ENCODE measurements at places on chromosomes 6 and 20.
A peak's percentile ranks its signal among the peaks of the same experiment; 100 is the strongest.

- H3K4me3 ChIP-seq = no peak overlapping the region
- peaks cover 12% of the 10 kb centered on the region for H3K36me3 ChIP-seq
- DNase-seq = no peak
- H3K27me3 ChIP-seq = no peaks in the 10 kb centered on the region
- peaks cover 10% of the 10 kb centered on the region for H3K4me1 ChIP-seq
These were observed 450.3 kb downstream of the CD83 start for GRCh38 chr6:14567842-14568241.

DNA sequence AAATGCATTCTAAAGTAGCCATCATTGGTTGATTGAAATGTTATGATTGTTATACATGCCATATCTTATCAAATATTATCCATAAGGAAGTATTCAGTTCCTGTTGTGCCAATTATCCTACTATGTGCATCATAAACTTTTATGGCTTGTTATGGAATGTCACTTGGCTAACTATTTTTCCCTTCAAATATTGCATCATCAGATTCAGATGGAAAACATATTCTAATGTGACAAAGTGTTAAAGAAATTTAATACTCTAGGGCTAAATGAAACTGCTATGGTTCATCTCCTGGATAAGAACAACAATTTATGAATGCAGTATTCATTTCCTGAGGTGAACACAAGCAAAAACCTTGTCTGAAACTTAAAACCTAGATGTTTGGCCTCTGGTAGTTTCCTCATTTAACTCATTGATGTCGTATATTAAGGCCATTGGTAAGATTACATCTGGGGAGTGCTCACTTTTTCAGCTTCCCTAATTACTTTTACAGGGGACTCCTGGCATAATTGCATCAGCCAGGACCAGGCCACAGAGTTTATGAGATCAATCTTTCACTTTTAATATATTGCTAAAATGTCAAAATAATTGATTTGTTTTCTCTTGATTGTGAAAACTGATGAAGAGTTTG lies 134.9 kb upstream of the CEP162 start:
- H3K27ac ChIP-seq = no peak overlapping the region
- no peak for DNase-seq
- no peaks in the 10 kb centered on the region for H3K36me3 ChIP-seq
- no peaks in the 10 kb centered on the region for H3K27me3 ChIP-seq
- no peak overlapping the region for H3K4me3 ChIP-seq

GRCh38 chr6:37623666-37624065 lies 74.0 kb downstream of the MDGA1 start:
- H3K27me3 ChIP-seq = peaks cover 16% of the 10 kb centered on the region
- no peaks in the 10 kb centered on the region for H3K36me3 ChIP-seq
- no peak overlapping the region for H3K4me3 ChIP-seq

GRCh38 chr20:49557449-49557848 lies 10.5 kb downstream of the PTGIS start:
- no peak for DNase-seq
- H3K36me3 ChIP-seq = peaks cover 38% of the 10 kb centered on the region
- H3K27me3 ChIP-seq = peaks cover 10% of the 10 kb centered on the region
- no peak overlapping the region for H3K4me3 ChIP-seq

DNA sequence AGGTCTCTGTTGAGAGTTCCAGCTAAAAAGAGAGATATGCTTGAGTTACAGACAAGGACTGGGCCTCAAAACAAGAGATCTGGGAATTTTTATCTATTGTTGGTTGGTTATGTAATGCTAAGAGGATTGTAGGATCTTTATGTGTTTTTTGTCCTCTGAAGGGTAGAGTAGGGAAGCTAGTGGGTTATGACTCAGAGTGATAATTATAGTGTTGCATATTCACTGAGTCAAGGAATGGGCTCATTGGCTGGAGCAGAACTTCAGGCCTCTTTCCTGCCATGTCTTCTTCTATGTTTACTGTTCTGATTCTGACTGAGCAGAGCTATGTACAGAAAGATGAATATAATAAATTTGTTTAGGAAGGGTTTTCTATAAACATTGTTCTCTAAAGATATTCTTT lies 66.1 kb upstream of the NOX3 start:
- no peaks in the 10 kb centered on the region for H3K36me3 ChIP-seq
- no peak overlapping the region for H3K4me3 ChIP-seq
- no peak for DNase-seq
- no peaks in the 10 kb centered on the region for H3K27me3 ChIP-seq

DNA sequence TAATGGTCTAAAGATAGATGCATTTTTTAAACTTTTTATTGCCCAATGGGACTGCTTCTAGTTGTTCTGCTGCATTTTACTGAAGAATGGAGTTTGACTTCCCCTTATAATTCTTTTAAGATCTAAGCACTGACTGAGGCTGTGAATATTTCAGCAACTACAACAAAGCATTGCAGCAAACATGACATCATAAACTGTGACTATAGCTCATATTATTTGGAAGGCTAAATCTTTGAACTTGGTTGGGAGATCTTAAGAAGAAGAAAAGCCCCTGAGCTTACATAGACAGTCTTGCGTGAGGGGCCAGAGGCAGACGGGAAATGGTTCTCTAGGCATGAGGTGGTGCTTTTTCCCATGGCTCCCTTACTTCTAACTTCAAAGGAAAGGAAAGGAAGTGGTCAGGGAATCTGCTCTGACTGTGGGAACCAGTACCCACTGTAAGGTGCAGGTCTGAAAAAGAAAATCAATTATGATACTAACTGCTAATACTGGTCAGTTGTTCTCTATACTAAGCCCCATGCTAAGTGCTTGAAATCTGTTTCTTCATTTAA lies 14.8 kb downstream of the HEY2 start:
- H3K4me1 ChIP-seq = peaks cover 4% of the 10 kb centered on the region
- H3K4me3 ChIP-seq = no peak overlapping the region
- H3K36me3 ChIP-seq = no peaks in the 10 kb centered on the region
- H3K27me3 ChIP-seq = peaks cover 59% of the 10 kb centered on the region
- H3K27ac ChIP-seq = no peak overlapping the region
- DNase-seq = no peak

DNA sequence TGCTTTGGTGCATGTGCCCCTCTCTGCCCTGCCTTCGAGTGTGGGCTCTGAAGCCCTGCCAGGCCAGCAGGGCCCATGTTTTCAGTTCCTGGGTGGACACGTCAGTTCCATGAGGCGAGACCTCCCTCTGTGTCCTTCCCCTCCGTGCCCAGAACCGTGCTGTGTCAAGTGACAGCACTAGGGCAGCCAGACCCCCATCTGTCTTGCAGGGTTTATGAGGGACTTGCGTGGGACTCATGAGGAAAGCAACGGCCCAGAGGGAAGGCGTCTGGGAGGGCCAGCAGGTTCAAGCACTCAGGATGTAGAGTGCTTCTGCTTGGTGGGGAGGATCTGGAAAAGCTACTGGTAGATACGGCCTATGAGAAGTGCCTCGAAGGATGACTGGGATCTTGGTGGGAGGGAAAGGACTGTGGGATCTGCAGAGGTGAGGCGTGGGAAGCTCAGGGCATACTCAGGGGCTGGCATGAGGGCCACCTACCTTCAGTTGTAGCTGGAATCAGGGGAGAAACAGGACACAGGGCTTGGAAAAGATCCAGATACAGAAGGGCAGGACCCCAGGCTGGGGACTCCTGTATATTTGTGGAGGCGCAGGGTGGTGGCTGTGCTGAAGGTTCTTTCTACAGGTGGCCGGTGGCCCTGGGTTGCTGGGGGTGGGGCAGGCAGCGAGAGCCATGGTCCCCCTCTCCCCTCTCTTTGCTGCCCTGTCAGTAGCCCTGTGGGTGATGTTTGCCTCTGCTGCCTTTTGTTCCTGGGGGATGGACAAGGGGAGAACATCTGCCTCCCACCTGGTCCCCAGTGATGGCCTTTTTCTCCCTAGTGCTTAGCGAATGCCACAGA lies 5.5 kb downstream of the NPEPL1 start:
- no peak overlapping the region for H3K4me3 ChIP-seq
- peak overlapping the region; percentile 23 for H3K27ac ChIP-seq
- DNase-seq = no peak
- no peaks in the 10 kb centered on the region for H3K27me3 ChIP-seq
- H3K4me1 ChIP-seq = peaks cover 19% of the 10 kb centered on the region

- peaks cover 5% of the 10 kb centered on the region for H3K4me1 ChIP-seq
- H3K27me3 ChIP-seq = peaks cover 67% of the 10 kb centered on the region
- DNase-seq = no peak
These were observed 584 bp downstream of the KIF13A start for GRCh38 chr6:17986656-17987446.

DNA sequence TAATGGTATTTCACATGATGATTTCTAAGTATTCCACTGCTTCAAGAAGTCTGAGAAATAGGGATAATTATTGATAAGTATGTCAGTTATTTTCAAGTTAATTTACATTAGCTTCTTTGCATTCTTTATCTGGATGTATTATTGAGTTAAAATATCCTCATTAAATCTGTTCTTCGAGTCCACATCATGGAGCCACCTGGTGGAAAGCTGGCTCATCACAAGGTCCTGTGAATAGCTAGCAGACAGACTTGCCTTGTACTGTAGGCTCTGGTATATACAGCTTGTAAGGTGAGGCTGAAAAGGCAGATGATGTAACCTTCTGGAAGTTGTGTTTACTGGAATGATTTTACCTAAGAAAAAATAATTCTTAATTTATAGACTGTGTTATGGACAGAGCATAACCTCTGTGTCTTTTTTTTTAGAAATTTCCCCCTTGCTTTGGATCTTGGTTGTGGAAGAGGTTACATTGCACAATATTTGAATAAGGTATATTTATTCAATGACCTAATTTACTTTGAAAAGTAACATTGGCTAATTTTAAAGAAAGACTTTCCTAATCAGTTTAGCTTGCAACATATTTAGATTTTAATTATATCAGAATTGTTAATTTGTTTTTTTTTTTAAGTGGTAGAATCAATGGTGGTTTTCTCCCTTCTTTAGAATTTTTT lies 3.5 kb downstream of the NDUFAF5 start:
- no peak for DNase-seq
- H3K27me3 ChIP-seq = no peaks in the 10 kb centered on the region
- H3K27ac ChIP-seq = no peak overlapping the region
- peaks cover 44% of the 10 kb centered on the region for H3K36me3 ChIP-seq
- H3K4me3 ChIP-seq = no peak overlapping the region
- peaks cover 21% of the 10 kb centered on the region for H3K4me1 ChIP-seq

Data from activated T-helper 2 cell treated with anti-CD3 and anti-CD28 coated beads, Interferon-gamma antibody, Interleukin-2, Interleukin-4, amounts not matched to agents 10 μg/mL and 5 μg/mL and 100 μg/mL, durations not matched to agents 14 hours and 24 hours and 36 hours (primary cell).